ENCODE measurements at places on chromosomes 13 and 19. TPM values are rescaled to one million over a fixed set of nuclear protein-coding genes. Genes with fewer than 3 reads are reported as not detected.

The C19orf81 gene
- not detected for total RNA-seq

The SCAF1 gene
- total RNA-seq: 24.8 TPM

The RGL3 gene
- 0.57 TPM for total RNA-seq

The FAAP24 gene
- total RNA-seq: 1.3 TPM

The RASL11A gene
- 10.6 TPM for total RNA-seq

The CEACAM7 gene
- 103 TPM for total RNA-seq

The CYP4F8 gene
- not detected for total RNA-seq

The MBD3L2 gene
- total RNA-seq: not detected

The SMIM44 gene
- total RNA-seq: not detected

The ERICH6B gene
- not detected for total RNA-seq

GRCh38 chr19:36026091-36026876, 6.4 kb downstream of the CLIP3 start:
- no peak for DNase-seq

- DNase-seq: no peak
These were observed 554.1 kb upstream of the MIR17HG start for GRCh38 chr13:90793261-90793820.

- no peak for DNase-seq
These were observed 65.1 kb downstream of the SIAH3 start for GRCh38 chr13:45786293-45786920.

DNA sequence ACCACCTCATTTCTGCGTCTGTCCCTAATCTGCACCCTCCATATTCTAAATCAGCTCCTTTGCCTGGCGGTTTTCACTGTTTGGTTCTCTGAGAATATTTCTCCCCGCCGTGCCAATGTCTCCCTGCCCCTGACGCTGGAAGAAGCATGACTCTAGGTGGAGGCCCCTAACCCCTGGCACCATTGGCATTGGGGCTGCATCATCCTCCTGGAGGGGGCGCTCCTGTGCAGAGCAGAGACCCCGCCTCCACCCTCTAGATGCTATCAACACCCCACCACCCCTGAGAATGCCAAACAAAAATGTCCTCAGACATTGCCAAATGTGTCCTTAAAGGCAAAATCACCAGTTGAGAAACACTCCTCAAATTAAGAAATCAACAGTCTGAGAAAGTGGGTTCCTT, 6.5 kb downstream of the ZSCAN5B start:
- no peak for DNase-seq

DNA sequence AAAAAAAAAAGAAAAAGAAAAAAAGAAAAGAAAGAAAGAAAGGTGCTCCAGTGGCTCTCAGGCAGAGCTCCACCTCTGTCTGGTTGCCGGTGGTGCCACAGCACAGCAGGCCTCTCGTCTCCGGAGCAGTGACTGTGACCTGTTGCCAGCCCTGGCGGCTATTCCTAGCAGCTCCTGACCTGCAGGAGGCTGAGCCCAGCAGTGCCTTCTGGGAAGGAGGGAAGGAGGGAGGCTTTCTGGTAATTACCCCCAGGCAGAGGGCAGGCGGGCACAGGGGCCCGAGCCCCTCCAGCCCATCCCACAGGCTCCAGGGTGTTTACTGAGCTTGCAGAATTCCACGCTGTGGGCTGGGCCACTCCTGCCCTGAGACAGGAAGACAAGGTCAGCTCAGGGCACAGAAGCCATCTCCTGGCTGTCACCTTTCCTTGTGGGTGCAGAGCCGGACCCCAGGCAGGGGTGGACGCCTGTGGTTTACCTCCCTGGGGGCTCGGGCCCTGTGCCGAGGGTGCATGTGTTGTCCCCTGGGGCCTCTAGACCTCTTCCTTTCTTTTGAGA, 77.9 kb downstream of the GNG7 start:
- DNase-seq: no peak

GRCh38 chr13:66559093-66559492, 671.0 kb downstream of the PCDH9 start:
- no peak for DNase-seq

DNA sequence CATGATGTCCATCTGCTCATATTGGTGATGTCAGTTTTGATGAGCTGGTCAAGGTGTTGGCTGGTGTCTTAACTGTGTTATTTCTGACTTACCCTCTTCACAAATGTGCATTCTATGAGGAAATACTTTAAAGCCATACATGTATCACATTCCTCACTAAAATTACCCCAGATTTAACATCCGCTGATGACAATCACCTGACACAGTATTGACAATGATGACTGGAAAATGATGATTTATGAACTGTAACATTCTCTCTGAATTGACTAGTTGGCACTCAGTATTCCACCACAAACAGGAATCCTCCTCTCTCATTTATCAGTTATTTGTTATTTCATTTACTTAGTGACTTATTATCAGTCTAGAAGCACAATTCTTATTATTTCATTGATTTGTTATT, 117.3 kb downstream of the ITGBL1 start:
- DNase-seq: no peak

- DNase-seq: no peak
These were observed 34.8 kb downstream of the CYP2B6 start for GRCh38 chr19:41025871-41026270.

GRCh38 chr19:48867746-48868113, 687 bp downstream of the PLEKHA4 start:
- DNase-seq: no peak

DNA sequence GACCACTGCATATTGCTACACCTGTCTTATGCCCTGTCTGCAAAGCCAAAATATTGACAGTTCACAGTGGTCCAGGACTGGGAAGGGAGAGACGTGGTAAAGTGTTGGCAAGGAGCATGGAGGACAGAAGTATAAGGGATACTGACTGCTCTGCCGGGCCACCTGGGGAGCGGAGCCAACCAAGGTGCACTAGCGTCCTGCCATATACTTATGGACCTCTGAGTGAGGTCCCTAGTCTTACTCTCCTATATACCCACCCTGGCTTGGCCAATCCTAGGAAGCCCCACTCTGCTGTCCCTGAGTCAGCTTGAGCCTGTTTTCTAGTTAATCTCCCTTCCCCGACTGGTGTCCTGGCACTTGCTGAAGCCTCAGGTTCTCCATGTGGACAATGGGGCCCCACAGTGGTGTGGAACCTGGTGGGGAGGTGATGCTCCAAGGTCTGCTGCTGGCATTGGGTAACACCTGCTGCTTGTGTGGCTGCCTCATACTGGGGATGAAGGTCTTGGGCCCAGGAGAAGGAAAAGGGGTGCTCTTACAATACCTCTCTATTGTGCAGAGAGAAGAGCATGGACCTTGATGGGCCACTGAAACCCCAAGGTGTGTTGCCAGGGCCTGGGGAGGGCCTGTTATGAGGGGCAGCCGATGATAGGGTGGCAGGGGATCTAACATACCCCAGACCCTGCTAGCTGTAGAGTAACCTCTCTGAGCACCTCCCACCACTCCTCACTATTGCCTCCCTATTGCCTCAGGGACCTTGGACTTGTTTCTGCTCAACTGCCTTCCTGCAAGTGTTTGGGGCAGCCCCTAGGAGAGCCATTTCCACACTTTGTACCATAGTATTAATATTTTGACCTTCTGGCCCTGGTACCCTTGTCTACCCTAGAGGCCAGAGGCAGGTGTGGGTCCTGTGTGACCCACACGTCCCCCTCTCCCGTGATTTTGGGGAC, 6.7 kb upstream of the TRIM28 start:
- DNase-seq: no peak

GRCh38 chr19:38514812-38515633, 81.5 kb downstream of the RYR1 start:
- DNase-seq: no peak

GRCh38 chr13:49560270-49561061, 24.9 kb downstream of the RCBTB1 start:
- DNase-seq: no peak
